ENCODE measurements at places on chromosomes 12 and 14.

GRCh38 chr14:69990323-69990722, 111.1 kb downstream of the SMOC1 start:
- DNase-seq: no peak

- no peak for DNase-seq
Measured at GRCh38 chr12:95740751-95741150, 49.8 kb downstream of the NTN4 start.

GRCh38 chr12:57759360-57759980, 4.6 kb downstream of the MARCHF9 start:
- no peak for DNase-seq

DNA sequence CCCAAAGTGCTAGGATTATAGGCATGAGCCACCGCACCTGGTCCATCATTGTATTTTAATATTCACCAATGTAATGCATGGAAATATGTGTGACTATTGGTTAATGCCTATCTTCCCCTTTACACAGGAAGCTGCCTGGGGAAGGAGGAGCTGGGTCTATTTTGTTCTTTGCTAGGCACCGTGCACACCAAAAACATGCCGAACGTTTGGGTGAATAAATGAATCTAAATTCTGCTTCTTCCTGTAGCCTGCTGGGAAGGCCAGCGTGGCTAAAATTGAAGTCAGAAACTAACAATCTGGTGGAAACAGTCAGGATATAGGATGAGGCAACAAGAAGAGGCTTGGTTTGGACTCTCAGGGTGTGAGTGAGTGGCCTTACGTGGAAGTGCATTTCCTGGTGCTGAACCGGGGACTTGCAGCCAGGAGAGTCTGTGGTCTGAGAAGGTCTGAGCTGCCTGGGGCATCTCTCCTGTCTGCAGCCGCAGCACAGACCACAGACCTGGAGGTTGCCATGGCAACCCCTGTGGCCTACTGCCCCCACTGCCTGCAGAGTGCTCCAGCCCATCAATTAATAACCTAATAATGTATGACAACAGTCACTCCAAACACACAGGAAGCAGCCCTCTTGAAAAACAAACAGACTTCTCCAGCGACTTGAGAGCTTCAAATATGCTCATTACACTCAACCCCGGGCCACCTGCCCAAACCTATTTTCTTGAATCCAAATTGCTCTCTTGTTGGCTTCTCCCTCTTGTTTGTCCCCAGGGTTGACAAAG, 5.5 kb upstream of the GPR68 start:
- no peak for DNase-seq

DNA sequence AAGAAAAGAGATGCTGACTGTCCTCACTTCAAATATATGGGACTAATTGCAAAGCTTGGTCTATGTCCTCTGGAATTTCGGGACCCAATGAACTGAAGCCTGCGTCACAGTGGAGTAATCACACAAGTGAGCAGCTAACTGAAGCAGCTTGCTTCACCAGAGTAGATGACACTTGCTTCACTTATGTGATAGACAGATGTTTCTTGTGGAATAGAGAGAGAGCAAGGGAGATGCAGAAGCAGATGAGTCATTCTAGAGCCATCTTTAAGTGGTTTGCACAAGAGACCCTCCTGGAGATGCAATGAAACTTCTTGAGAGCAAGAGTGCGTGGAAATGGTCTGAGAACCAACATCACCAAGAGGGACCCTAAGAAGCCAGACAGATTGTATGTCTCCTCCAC, 1537.1 kb upstream of the FLRT2 start:
- DNase-seq: no peak

Data from activated T-cell treated with anti-CD3 and anti-CD28 coated beads for 24 hours (primary cell).